ENCODE measurements at places on chromosomes 4 and X.

DNA sequence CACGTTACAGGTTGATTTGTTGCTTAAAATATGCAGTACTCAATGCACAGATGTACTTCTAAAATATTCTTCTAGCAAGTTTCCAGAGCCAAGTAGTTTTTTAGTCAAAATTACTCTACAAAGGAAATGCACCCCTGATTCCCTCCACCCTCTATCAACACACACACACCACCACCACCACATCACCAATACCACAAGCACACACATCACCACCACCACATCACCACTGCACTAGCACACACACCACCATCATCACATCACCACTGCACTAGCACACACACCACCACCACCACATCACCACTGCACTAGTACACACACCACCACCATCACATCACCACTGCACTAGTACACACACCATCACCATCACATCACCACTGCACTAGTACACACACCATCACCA lies 105.2 kb upstream of the FRG1 start:
- DNase-seq: no peak

GRCh38 chr4:67874986-67875385 lies 8.8 kb downstream of the TMPRSS11D start:
- peak; percentile 19 for DNase-seq

DNA sequence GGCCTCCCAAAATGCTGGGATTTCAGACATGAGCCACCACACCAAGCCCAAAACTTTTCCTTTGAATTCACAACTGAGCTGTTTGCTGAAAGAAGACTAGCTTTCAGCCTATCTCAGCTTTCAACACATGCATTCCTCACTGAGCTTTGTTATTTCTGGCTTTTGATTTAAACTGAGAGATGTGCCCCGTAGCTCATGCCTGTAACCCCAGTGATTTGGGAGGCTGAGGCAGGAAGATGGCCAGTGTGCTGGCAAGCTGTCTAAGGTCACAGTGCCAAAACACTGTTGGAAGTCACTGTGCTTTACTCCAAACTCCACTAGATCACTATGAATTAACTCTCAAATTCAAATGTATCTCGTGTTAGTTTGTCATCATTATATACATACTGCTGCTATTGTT lies 779.5 kb downstream of the TRIML1 start:
- DNase-seq: no peak

DNA sequence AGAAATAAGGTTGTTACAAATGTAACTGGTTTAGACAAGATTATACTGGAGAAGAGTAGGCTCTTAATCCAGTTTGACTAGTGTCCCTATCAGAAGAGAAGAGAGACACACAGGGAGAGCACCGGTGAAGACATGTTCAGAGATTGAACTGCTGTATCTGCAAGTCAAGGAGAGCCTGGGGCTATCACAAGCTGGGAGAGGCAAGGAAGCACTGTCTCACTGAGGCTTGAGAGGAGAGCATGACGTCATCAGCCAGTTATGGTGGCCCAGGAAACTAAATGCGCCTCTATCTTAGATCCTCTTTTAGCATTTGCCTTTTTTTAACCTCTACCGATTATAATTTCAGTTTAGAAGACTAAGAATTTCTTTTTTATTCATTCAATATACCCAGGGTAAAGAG lies 583.4 kb downstream of the TRAM1L1 start:
- no peak for DNase-seq

- no peak for DNase-seq
These were observed 218.8 kb upstream of the NOCT start for GRCh38 chr4:138796761-138797160.

DNA sequence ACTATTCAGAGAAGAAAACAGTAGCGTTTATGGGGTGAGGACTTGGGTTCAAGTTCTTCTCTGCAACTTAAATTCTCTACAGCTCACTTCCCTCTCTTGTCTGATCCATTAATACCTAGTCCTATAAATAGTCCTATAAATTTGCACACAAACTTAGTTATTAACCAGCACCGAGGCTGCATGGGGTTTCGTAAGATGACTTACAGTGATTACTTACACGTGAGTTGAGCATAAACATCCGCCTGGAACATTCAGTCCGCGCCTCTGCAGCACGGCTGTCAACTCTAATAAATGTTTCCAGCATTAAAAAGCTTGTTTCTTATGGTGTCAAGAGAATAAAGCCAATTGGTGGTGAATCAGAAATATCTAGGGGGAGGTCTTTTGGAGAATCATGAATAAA lies 103.0 kb upstream of the ENPP6 start:
- DNase-seq: no peak

DNA sequence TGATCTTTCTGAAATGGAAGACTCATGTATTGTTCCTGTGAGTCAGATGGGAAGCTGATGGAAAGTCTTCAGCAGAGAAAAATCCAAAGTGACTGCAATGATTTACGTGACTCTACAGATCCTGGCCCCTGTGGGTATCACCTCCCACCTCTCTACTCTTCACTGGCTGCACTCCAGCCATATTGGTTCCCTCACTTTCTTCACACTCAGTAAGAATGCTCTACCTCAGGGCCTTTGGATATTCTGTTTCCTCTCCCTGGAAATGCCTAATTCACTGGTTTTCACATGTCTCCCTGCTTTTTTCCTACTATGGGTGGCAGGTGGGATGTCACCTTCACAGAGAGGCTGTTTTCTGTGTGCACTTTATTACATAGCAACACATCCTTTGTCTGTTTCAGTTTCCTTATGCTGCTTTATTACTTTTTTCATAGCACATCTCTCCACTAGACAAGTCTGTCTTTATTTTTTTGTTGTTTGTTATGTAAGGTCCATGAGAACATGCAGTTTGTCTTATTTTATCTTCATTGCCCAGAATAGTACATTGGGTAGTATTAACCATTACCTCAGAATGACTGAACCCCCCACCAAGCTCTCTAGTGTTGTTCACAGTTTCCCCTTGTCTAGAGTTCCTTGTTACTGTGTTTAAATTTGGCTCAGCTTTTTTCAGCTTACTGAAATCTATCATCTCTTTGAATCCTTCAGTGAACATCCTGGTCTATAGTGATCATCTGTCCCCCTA lies 57.6 kb upstream of the CLNK start:
- no peak for DNase-seq

- no peak for DNase-seq
These were observed 18.9 kb downstream of the TSPAN5 start for GRCh38 chr4:98639523-98639922.

DNA sequence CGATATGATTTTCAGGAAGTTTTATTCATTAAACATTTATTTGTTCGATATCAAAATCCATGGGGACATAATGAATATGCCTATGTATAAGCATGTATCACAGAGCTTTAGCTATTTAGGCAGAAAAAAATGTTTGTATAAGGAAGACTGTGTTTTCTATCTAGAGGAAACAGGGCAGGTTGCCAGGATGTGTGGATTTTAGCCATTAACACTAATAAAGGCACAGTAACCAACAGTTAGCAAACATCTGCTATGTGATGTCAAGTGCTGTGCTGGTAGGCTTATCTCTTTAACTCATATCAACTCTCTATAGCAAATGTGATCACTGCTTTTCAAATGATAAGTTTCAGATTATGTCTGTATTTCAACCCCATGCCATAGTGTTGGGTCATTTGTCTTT lies 708.9 kb upstream of the HS3ST1 start:
- DNase-seq: no peak

GRCh38 chr4:153573221-153573620 lies 107.1 kb downstream of the TMEM131L start:
- DNase-seq: no peak

- no peak for DNase-seq
These were observed 8.7 kb upstream of the IL13RA1 start for GRCh38 chrX:118718737-118719136.

- DNase-seq: no peak
These were observed 3.7 kb upstream of the GABRA2 start for GRCh38 chr4:46393606-46394005.

- no peak for DNase-seq
These were observed 1.6 kb downstream of the RPL34 start for GRCh38 chr4:108622022-108622421.

GRCh38 chr4:9812501-9813340 lies 31.3 kb downstream of the DRD5 start:
- no peak for DNase-seq

GRCh38 chr4:78845472-78845871 lies 69.3 kb downstream of the BMP2K start:
- no peak for DNase-seq

DNA sequence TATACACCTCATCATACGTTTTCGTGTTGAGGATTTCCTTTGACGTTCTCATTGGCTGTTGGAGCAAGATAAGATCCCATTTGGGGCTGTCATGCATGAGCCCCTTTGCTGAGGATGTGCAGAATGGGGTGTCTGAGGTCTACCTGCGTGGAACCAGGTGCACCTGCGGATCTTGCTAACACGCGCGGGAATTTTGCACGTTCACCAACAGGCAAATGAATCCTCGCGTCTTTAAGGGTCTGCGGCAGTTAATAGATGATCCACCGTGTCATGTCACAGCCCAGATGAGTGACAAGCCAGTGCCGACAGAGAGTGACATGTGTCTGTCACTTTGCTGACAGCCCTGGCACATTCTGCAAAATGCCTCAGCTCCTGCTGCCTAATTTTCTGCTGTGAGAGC lies 56.3 kb upstream of the SHOX start:
- DNase-seq: no peak

DNA sequence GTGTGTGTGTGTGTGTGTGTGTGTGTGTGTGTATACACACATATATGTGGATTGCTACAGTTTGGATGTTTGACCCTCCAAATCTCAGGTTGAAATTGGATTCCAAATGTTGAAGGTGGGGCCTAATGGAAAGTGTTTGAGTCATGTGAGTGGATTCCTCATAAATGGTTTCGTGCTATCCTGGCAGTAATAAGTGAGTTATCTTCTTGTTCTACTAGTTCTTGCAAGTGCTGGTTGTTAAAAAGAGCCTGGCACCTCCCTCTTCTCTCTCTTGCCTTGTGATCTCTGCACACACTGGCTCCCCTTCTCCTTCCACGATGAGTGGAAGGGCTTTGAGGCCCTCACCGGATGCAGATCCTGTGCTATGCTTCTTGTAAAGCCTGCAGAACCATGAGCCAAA lies 344.1 kb downstream of the SH2D1A start:
- DNase-seq: no peak

DNA sequence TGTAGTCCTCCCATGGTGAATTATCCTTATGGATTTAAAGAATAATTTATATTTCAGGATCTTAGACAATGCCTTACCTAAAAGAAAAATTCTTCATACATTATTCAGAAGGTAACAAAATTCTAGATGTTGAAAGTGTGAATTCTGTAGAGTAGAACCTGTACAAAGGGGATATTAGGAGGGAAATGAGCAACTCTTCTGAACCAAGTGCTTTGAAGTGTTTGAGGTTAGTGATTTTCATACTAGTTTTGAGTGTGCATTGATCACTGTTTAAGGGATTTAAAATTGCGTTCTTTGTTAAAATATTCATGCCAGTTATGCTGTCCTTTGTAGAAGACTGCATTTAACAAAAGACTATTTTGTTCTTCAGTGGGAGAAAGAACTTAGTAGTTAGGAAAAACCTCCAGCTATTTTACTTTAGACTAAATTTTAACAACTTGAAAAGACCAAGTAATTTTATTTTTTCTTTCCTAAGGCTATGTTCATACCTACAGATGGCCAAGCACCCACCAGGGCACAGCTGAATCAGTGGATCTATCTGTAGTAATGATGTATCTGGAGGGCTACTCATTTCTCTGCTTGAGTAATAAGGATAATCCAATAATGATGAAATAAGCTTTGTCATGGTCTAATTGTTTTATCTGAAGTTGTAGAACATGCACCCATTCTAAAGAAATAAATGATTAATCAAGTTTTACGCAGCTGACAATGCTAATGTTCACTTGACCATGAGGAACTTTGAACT lies 134.3 kb upstream of the RPS6KA6 start:
- no peak for DNase-seq

- no peak for DNase-seq
These were observed 228.2 kb upstream of the TENM3 start for GRCh38 chr4:182015014-182015413.

GRCh38 chrX:154714925-154715324 lies 36.0 kb downstream of the GAB3 start:
- DNase-seq: no peak

- DNase-seq: peak; percentile 12
These were observed 109.3 kb downstream of the HMX1 start for GRCh38 chr4:8762356-8762755.

DNA sequence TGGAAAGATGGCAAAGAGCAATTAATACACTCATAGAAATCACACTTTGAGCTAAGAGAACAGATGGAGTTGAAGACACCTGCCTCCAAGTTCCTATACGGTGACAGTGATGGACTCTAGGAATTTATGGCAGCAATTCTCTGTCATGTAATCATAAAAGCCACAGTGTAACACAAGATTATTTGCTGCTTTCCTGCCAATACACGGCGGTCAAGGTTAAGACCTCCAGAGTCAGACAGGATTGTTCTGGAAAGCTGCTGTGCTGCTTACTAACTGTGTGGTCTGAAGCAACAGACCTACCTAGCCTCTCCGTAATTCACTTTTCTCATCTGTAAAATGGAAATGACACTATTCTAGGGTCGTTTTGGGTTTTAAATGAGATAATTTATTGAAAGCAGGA lies 14.6 kb upstream of the KIT start:
- DNase-seq: no peak

DNA sequence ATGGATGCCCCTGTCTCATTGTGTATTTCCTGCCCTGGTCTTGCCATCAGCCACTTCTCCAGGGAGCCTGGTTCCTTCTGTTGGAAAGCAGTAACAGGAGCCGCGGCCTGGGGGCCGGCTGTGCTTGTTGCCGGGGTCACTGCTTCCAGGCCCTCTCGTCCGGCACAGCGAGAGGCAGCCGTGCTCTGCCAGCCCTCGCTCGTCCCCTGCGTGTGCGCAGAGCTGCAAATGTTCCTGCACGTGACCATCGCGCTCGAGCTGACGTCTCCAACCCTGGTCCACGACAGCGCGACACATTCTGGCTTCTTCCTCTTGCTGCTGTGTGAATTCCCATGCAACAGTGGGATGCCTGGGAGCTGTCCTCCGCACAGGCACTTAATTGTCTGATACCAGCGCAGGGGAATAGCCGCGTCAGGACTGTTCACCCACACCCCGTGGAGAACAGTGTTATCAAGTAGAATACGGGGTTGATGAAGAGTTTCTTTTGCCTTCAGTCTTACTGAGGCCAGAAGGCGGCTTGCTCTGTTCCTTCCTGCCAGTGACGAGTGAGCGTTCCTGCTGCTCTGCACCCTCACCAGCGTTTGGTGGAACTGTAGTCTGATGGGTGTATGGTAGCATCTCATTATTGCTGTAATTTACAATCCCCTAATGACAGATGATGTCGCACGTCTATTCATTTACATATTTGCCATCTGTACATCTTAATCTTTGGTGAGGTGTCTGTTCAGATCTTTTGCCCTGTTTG lies 12.3 kb downstream of the PDE6B start:
- no peak for DNase-seq

GRCh38 chrX:115337491-115338144 lies 48.1 kb downstream of the LUZP4 start:
- peak; percentile 60 for DNase-seq

- DNase-seq: no peak
These were observed 246.9 kb downstream of the EVC2 start for GRCh38 chr4:5461477-5461876.

GRCh38 chr4:37953620-37954293 lies 6.4 kb upstream of the PTTG2 start:
- DNase-seq: no peak
